ENCODE measurements at places on chromosomes 2 and 18. TPM values are rescaled to one million over a fixed set of nuclear protein-coding genes. Genes with fewer than 3 reads are reported as not detected.
A peak's percentile ranks its signal among the peaks of the same experiment; 100 is the strongest.

VWA3B gene
- total RNA-seq, result not detected

RIT2 gene
- not detected for total RNA-seq

KYNU gene
- 2.3 TPM for total RNA-seq

GATA6 gene
- total RNA-seq, result 2.2 TPM

TMEM200C gene
- total RNA-seq, result not detected

TRAPPC8 gene
- total RNA-seq, result 27.7 TPM

DNA sequence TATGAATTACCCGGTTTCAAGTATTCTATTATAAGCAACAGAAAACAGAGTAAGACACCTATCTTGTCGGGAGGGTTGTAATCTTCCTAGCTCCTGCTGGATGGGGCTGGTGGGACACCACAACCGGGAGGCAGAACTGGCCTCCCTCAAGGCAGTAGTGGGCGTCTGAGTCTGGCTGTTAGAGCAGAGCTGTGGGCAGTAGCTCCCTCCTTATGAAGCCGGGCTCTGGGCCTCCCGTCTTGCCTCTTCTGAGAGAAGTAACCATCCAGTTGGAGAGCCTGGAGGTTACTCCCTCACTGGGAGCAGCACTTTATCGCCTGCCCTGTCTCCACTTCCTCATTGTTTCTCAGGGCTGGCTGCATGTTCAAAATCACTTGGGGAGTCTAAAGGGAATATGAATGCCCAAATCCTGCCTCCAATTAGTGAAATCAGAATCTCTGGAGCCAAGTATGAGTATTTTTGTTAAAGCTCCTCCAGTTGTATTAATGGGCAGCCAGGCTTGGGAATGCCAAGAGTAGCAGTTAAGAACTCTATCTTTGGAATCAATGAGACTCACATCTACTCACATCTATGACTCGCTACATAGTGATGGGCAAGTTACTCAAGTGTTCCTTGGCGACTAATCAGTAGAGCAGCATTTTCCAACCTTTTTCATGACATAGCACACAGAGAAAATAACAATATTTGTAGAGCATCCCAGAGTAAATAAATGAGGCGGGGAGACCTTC lies 27.3 kb upstream of the NRP2 start:
- no peaks in the 10 kb centered on the region for H3K27me3 ChIP-seq
- H3K36me3 ChIP-seq, result no peaks in the 10 kb centered on the region
- no peak overlapping the region for H3K27ac ChIP-seq
- DNase-seq, result no peak
- no peak overlapping the region for H3K4me3 ChIP-seq

DNA sequence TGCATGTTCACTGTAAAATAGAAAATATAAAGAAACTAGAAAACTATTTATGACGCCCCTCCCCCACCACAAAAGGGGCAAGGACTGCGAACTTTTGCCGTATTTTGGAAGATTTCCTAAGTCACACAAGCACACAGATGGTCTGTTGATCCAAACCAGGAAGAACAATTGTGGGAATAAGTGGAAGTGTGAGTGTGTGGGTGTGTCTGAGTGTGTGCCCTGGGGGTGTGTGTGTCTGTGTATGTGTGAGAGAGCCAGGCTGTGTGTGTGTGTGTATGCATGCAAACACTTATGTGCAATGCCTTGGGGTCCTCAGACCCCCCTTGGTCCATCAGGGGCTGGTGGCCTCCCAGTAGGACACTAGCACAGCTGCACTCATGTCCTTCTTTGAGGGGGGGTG lies 43.1 kb downstream of the HPCAL1 start:
- no peak overlapping the region for H3K27ac ChIP-seq
- no peaks in the 10 kb centered on the region for H3K27me3 ChIP-seq
- H3K4me1 ChIP-seq, result peaks cover 28% of the 10 kb centered on the region
- H3K4me3 ChIP-seq, result no peak overlapping the region

GRCh38 chr18:26780520-26781325 lies 84.8 kb downstream of the AQP4 start:
- no peak overlapping the region for H3K4me3 ChIP-seq
- H3K27me3 ChIP-seq, result no peaks in the 10 kb centered on the region
- no peaks in the 10 kb centered on the region for H3K36me3 ChIP-seq
- no peaks in the 10 kb centered on the region for H3K4me1 ChIP-seq
- no peak for DNase-seq

DNA sequence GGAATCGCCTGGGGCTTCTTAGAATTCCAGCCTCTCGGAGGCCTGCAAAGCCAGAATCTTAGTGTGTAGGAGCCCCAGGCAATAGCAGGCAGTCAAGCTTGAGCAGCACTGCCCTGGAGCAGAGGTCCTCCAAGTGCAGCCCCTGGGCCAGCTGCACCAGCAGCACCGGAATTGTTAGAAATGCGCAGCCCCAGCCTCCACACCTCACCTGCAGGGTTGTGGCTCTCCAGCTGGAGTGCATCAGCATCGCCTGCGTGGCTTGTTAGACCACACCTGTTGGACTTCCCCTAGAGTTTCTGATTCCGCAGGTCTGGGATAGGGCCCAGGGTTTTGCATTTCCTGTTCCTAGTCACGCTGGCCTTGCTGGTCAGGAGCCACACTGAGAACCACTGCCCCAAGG lies 100.3 kb downstream of the ASAP2 start:
- no peaks in the 10 kb centered on the region for H3K36me3 ChIP-seq
- H3K27me3 ChIP-seq, result no peaks in the 10 kb centered on the region
- no peak overlapping the region for H3K4me3 ChIP-seq
- no peak for DNase-seq
- H3K4me1 ChIP-seq, result peaks cover 34% of the 10 kb centered on the region

DNA sequence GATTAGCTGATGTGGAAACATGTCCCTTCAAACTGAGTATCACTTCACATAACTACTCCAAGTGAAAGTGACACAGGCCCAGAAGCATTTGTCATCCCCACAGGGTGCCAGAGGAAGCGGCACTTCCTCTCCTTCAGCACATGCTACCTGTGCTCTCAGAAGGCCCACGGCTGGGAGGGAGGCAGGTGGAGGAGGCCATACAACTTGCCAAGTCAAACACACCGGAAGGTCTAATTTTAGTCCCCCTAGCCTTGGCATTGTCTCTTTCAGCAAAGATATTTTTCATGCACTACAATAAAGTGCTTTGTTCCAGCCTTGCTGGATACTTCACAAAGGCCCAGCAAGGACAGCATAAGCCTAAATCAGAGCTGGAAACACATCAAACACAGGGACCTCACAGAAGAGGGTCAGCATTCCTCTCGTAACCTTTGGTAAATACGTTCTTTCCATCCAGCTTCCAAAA lies 38.0 kb downstream of the VSNL1 start:
- peak overlapping the region; percentile 91 for H3K27ac ChIP-seq
- DNase-seq, result no peak
- H3K27me3 ChIP-seq, result no peaks in the 10 kb centered on the region
- H3K36me3 ChIP-seq, result no peaks in the 10 kb centered on the region
- peaks cover 10% of the 10 kb centered on the region for H3K4me1 ChIP-seq
- H3K4me3 ChIP-seq, result no peak overlapping the region

GRCh38 chr2:31274401-31275075 lies 40.6 kb downstream of the EHD3 start:
- DNase-seq, result no peak
- H3K4me3 ChIP-seq, result no peak overlapping the region
- H3K27me3 ChIP-seq, result no peaks in the 10 kb centered on the region
- no peaks in the 10 kb centered on the region for H3K36me3 ChIP-seq

- H3K27ac ChIP-seq, result no peak overlapping the region
- H3K27me3 ChIP-seq, result no peaks in the 10 kb centered on the region
- H3K36me3 ChIP-seq, result no peaks in the 10 kb centered on the region
- DNase-seq, result no peak
- H3K4me3 ChIP-seq, result no peak overlapping the region
These were observed 73.8 kb upstream of the CCDC85A start for GRCh38 chr2:56109994-56110393.

GRCh38 chr2:179332903-179333302 lies 68.3 kb upstream of the SESTD1 start:
- H3K36me3 ChIP-seq, result no peaks in the 10 kb centered on the region
- no peak overlapping the region for H3K27ac ChIP-seq
- DNase-seq, result no peak
- H3K4me1 ChIP-seq, result no peaks in the 10 kb centered on the region

GRCh38 chr18:22841840-22842239 lies 91.3 kb upstream of the RBBP8 start:
- H3K4me1 ChIP-seq, result peaks cover 5% of the 10 kb centered on the region
- no peaks in the 10 kb centered on the region for H3K36me3 ChIP-seq
- H3K27me3 ChIP-seq, result no peaks in the 10 kb centered on the region
- no peak overlapping the region for H3K4me3 ChIP-seq
- DNase-seq, result no peak

GRCh38 chr2:231692847-231693246 lies 15.5 kb upstream of the PTMA start:
- DNase-seq, result no peak
- H3K27me3 ChIP-seq, result no peaks in the 10 kb centered on the region
- H3K4me1 ChIP-seq, result peaks cover 33% of the 10 kb centered on the region
- H3K4me3 ChIP-seq, result no peak overlapping the region
- H3K36me3 ChIP-seq, result no peaks in the 10 kb centered on the region
- peak overlapping the region; percentile 23 for H3K27ac ChIP-seq
